ENCODE measurements at places on chromosomes 2 and 18.

DNA sequence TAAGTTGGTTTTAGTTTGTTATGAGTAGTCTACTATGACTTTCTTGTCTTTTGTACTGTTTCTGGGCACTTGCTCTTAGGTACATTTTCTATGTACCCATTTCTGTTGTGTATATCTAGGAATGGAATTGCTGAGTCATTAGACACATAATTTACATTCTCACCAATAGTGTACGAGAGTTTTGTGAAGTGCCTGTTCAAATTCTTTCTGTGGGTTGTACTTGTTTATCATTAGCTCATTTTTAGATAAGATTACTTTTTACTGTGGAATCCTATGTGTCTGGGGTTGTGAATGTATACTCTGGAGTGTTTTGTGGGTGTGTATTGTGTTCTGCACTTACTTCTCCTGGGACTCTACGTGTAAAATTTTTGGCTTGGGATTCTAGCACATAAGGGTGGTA lies 36.6 kb upstream of the CD28 start:
- DNase-seq = no peak

DNA sequence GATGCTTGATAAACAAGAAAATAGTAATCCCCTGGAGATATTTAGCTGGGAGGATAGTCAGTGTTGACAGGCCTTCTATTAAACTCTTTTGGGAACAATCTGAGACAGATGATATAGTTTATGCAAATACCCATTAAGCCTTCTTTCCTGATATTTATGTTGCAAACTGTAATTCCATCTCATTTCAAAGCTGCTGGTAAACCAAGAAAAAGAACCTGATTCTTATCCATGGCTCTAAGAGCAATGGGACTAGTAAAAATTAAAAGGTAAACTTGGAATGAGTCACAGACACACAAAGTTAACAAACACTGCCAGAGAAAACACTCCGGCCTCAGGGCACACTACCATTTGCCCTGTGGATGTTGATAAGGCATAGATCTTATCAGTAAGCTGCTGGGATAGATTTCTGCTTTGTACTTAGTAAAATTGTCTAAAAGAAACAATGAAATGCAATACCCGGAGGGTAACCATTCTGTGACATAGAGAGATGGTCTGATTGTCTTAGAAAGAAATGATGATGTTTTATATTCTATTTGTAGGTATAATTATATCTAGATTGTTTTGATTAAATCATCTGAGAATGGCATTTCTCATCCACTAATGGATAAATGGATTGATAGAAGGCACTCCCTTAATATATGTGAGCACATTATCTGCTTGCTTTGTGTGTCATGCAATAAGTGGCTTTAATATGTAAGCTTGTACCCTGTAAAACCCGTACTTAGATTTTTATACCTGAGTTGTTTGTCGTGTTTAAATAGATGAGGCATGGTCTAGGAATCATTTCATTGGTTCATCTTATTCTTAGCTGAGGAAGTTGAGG lies 13.2 kb downstream of the GALR1 start:
- no peak for DNase-seq

DNA sequence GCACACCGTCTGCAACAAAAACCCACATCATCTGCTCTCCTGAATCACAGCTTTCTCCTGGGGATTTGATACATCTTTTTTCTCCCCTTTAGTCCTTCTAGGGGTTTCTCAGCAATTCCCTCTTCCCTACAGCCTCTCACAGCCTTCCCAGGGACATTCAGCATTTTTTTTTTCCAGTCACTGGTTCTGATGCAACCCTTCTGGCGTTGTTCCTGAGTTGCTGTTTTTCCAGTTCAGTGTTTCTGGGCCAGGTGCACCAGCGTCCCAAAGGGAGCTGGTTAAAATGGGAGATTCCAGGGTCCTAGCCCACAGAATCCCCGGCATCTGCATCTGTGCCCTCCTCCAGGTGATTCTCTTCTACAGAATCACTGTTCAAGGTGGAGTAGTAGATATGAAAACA lies 36.1 kb downstream of the ADCY3 start:
- DNase-seq = no peak

DNA sequence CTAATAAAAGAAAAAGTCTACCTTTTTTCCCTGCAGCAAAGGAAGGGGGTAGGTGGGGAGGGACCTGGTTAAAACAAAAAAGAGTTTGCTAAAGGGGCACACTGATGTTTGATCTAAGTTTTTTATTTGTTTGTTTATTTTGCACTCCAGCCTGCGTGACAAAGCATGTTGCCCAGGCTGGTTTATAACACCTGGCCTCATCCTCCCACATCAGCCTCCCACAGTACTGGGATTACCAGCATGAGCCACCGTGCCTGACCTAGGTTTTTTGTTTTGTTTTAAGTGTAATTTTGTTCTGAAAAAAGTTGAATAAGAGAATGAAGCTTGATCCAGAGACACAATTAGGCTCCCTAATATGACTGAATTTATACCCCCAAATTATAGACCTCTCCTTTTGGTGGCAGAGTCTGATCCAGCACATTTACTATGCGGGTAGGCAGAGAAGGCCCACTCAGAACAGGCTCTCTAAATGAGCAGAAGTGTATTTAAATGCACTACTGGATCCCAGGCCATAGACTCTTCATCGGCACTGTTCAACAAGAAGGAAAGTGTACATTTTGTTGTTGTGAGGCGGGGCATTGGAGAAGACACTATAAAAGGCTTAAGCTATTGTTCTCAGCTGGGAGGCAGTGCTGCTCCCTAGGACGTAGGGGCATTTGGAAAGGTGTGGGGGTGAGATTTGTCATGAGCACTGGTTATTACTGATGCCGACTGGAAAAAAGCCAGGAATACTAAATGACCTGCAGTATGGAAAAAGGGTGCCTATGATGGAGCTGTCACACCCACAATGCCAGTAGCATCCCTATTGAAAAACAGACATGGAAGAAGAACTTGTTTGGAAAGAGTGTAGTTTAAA lies 32.4 kb downstream of the MRPS9 start:
- DNase-seq = no peak

GRCh38 chr2:167140767-167141166 lies 252.5 kb downstream of the XIRP2 start:
- DNase-seq = no peak

- DNase-seq = peak; percentile 20
Observed at GRCh38 chr18:13217466-13217961, 1.0 kb upstream of the LDLRAD4 start.

DNA sequence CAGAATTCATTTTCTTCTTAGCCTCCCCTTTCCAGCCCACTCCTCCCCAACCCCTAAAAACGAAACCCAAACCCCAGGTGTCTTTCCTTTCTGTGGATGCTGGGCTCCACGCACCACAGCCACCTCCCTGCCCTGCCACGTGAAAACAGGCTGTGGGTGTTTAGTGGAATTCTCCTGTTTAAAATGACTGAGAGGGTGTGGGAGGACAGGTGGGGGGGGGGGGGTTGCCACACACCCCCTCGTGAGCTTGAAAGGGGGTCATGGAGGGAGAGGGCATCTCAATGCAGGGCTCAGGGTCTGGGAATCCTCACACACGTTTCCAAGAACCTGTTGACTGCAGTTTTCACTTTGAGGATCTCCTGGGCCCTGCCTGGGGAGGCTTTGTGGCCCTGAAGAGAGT lies 110.3 kb downstream of the FAM210A start:
- DNase-seq = no peak

DNA sequence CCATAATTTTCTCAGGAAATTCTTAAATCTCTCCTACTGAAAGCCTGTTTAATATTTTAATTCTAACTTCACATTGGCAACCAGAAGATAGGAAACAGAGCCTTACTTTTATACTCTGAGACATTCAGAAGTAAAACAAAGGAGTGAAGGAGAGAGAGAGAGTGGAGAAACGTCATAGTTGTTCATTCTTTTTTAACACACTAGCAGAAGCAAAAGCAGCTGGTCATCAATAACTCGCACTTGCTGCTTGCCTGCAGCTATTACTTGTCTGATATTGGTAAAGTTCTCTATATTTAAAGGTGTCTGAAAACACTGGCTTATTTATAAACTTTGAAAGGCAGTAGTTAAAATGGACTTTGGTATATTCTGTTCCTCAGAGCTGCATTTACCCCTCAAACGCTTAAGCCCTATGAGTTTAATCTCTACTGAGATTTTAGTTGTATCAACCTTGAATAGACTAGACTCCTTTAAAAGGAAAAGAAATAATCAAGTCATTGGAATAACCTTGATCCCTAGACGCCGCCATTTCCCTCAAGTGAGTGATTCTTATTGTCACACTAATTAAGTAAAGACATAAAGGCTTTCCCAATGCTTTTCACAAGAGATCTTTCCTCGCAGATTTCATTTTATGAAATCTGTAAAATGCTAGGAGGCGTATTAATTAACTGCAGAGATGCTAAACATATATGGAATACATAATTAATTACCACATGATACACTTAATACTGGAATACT lies 182.0 kb downstream of the PID1 start:
- DNase-seq = no peak

- DNase-seq = peak; percentile 60
Observed at GRCh38 chr18:21194871-21195771, 46.9 kb upstream of the GREB1L start.

DNA sequence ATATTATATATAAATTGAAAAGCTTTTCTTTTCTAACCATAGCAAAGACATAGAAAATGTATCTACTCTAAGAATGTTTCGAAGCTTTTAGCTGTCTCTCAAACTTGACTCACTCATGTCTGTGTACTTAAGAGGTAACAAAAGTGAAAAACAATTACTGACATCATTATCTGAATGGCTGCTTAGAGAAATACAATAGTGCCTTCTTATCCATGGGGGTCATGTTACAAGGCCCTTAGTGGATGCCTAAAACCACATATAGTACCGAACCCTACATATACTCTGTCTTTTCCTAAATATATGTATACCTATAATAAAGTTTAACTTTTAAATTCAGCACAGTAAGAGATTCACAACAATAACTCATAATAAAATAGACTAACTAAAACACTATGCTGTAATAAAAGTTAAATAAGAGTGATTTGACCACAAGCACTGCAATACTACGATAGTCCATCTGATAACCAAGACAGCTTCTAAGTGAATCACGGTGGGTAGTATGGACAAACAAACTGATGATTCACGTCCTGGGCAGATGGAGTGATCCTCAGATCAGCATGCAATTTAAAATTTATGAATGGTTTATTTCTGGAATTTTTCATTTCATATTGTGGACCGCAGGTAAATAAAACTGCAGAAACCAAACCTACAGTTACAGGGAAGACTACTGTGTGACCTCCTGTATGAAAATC lies 246.2 kb downstream of the XIRP2 start:
- DNase-seq = no peak

GRCh38 chr18:48749768-48750167 lies 201.0 kb downstream of the SMAD7 start:
- DNase-seq = no peak

DNA sequence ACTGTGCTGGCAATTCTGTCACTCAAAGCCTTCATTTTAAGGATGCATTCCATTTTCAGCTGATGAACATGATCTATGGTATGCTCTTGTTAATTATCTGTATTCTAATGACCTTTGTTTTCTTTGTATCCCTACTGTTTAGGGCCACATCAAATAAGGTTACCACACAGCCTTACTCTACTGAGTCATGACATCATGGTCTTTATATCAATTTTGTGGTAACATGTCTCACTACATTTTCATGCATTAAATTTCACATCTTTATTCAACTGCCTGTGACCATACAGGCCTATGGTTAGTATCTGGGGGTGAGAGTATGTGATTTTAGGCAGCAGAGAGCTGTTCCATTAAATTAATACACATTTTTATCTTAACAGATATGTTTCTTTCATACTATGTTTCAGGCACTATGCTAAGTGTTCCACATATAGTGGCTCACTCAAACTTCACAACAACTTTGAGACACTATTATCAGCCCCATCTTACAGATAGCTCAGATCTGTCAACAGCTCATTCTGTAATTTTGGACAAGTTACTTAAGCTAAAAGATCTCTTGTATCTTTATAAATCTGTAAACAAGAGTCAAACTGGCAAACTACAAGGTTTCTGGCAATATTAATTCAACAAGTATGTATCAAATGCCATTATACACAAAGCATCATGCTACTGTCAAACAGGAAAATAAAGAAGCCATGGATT lies 18.0 kb downstream of the LRPPRC start:
- no peak for DNase-seq

DNA sequence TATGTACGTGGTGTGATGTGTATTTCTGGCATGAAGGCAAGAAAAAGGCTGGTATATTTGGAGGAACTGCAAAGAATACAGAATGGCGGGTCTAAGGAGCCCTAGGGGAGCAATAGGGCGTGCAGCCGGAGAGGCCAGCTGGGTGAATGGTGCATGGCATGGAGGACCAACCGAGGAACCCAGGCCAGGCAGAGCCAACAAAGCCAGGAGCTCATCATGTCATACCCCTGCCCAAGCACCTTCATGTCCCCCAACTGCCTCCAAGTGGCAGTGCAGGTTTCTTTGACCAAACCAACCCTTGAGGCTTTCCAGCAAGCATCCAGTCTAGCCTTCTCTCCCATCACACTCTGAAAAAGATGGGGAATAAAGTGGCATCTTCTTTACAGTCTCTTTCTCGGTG lies 8.9 kb upstream of the KCNK3 start:
- no peak for DNase-seq

GRCh38 chr2:109087055-109087663 lies 41.8 kb upstream of the SH3RF3 start:
- no peak for DNase-seq

DNA sequence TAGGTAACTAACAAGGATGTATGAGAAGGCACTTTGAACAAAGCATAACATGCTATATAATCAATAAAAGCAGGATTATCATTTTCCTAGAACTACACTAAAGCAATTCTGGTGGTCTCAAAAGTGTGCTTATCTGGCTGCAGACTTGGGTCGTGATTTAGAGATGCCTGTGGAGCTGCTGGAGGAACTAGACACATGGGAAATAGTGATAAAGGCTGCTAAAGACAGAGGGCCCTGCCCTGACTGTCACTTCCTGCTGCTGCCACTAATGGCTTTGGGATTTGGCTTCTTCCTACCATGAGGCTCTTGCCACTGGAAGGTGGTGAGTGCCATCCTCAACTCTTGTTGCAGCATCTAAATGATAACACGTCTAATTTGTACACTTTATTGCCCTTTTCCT lies 22.5 kb downstream of the TMEM178A start:
- no peak for DNase-seq

DNA sequence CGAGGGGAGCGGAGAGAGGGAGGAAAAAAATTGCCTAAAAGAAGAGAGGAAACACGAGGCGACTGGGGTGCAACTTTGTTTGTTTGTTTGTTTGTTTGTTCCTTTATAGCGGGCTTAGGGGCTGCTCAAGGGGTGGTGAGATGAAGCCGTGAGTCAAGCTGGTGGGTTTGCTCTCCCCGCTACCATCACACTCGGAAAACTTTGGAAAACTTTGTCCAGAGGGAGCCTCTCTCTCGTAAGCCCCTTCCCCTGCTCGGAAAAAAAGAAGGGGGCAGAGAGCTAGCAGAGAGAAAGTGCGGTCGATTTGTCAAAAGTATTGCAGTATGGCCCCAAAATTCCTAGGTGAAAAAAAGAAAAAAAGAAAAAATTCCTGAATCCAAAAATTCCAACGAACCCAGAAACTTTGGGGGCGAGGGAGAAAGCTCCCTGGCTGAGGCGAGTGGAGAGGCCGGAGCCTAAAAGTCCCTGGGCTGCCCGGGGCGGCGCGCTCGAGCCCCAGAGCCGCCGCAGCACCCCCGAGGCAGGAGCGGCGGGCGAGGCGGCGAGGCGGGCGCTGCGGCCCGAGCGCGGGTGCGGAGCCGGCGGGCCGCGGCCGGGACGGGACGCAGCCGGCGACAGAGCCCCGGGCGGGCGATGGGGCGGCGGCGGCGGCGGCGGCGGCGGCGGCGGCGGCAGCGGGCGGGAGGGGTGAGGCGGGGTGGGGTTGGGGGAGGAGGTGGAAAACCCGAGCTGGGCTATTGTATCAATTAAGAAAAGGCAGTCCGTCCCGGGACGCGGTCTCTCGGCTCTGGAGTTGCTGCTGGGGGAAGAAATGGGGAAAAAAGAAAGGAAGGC lies 558 bp upstream of the CYP26B1 start:
- DNase-seq = no peak
